ENCODE measurements at places on chromosomes 4 and X. TPM values are rescaled to one million over a fixed set of nuclear protein-coding genes. Genes with fewer than 3 reads are reported as not detected.

DNA sequence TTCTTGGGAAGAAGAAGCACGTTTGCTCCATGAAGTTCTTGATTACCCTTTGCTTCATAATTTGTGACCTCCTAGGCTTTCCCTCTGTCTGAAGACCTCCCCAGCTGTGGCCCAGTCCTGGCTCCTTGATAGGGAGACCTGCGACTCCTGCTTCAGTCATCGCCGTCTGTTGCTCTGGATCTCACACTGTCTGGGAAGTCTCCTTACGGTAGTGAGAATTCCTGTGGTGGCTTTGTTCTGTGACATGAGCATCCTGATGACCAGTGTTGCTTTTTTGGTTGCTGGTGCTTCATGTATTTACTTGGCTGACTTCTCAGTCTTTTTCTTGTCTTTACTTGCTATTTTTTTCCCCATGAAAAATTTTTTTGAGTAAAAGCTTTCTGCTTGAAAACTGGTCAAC is 44.2 kb downstream of the JADE1 start:
- no peaks in the 10 kb centered on the region for H3K4me1 ChIP-seq
- H3K4me3 ChIP-seq, result no peak overlapping the region
- no peak for DNase-seq
- no peaks in the 10 kb centered on the region for H3K27me3 ChIP-seq
- no peak overlapping the region for H3K27ac ChIP-seq

DNA sequence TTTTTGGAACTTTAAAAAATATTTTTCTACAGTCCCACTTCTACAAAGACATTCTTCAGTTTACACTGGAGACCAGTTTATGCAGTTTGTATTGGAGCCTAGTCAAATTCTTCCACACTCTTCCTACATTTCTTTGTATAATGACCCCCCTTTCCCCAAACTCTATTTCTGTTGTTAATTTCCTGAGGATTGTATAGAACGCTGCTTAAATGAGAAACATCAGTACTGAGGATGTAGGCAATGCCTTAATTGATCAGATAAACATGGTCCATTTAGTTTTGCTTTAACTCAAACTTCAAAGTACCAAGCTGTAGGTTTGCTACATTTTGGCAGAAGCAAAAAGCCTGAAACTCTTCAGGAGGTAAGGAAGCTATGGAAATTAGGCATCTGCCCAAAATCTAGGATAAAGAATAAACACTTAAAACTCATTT is 155.5 kb downstream of the SLC7A11 start:
- DNase-seq, result no peak
- no peak overlapping the region for H3K27ac ChIP-seq
- no peaks in the 10 kb centered on the region for H3K36me3 ChIP-seq
- H3K4me1 ChIP-seq, result peaks cover 4% of the 10 kb centered on the region

CD38 gene
- polyA plus RNA-seq, result 4.6 TPM

- no peaks in the 10 kb centered on the region for H3K36me3 ChIP-seq
- no peaks in the 10 kb centered on the region for H3K4me1 ChIP-seq
- H3K4me3 ChIP-seq, result no peak overlapping the region
- no peak overlapping the region for H3K27ac ChIP-seq
- DNase-seq, result no peak
- no peaks in the 10 kb centered on the region for H3K27me3 ChIP-seq
Observed at GRCh38 chrX:24963823-24964222, 51.9 kb downstream of the ARX start.

- H3K36me3 ChIP-seq, result no peaks in the 10 kb centered on the region
- H3K4me1 ChIP-seq, result no peaks in the 10 kb centered on the region
- DNase-seq, result no peak
- no peak overlapping the region for H3K27ac ChIP-seq
Observed at GRCh38 chrX:94751611-94752010, 1077.6 kb downstream of the FAM133A start.

GRCh38 chr4:72553540-72554337 is 15.3 kb downstream of the ADAMTS3 start:
- no peak overlapping the region for H3K27ac ChIP-seq
- H3K4me3 ChIP-seq, result no peak overlapping the region
- no peaks in the 10 kb centered on the region for H3K4me1 ChIP-seq
- H3K27me3 ChIP-seq, result no peaks in the 10 kb centered on the region

GYG2 gene
- 13.2 TPM for polyA plus RNA-seq

FSTL5 gene
- polyA plus RNA-seq, result 7.0 TPM
